ENCODE measurements at places on chromosomes 2 and 18.

DNA sequence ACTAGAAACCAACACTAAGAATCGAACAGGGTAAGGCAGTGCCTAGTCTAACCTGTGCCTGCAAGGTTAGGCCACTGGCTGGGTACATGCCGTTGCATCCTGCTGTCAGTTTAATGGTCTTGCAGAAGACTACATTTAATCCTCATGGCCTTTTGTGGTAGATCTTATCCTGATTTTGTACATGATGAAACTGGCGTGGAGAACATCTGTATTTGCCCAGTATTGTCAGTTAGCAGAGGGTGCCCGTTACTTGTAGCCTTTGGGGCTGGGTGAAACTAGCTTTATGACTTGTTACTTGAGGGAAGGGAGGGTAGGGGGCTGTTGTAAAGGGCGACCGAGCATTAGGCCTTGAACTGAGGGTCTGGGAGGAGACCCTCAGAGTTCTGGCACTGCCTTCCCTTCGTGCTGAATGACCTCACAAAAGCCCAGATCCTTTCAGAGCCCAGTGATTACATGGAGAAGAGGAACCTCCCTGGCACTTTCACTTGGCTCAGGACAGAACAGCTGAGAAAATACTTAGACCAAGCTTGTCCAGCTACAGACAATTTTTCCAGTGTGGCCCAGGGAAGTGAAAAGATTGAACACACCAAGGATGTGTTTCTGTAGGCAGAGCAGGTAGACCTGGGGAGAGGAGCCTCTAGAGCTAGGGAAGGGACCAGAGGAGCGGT lies 19.5 kb downstream of the SLC20A1 start:
- DNase-seq = no peak

- peak; percentile 28 for DNase-seq
Observed at GRCh38 chr2:157899125-157899839, 23.2 kb upstream of the ACVR1 start.

GRCh38 chr2:105175231-105175630 lies 66.3 kb upstream of the GPR45 start:
- no peak for DNase-seq

DNA sequence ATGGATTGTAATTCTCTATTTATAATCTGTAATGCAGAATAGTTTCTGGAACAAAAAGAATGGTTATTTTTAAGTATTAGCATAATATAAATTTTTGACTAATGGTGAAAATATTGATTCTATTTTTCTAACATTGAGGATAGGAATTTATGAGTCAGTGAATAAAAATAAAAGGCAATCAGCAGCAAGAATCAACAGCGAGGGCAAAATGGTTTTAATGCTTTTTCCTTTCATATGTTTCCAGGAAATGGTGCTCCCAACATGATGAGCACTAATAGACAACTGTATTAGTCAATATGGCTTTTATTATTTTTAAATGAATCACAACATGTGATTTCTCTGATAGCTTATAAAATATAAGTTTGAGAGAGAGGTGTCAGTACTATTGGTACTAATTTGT lies 90.7 kb upstream of the TFPI start:
- DNase-seq = no peak

DNA sequence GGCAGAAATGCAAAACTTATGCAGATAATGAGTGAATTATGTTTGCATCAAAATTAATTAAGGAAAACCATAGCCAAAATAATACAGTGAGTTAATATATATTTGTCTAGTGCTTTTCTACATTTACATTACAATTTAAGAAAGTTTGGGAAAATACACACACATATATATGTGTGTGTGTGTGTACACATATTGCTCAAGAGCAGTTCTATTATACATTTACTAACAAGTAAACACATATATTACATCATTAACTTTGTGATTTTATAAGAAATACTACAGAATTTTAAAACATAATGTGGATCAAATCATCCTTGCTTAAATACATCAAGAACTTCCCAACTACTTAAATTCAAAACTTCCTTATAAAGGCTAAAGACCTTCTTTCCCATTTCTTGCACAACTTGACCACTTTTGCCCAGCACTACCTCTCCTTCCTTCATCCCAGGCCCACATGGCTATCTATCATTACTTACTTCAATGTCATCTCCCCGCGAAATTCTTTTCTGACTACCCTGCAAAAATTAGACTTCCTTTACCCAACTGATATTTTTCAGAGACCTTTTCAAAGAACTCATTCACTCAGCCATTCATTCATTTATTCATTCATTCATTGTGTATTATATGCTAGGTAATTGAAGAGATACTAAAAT lies 68.4 kb downstream of the COL5A2 start:
- DNase-seq = no peak

GRCh38 chr2:20509770-20510490 lies 63.1 kb downstream of the RHOB start:
- DNase-seq = no peak

GRCh38 chr2:17879137-17879912 lies 858 bp downstream of the KCNS3 start:
- peak; percentile 21 for DNase-seq

DNA sequence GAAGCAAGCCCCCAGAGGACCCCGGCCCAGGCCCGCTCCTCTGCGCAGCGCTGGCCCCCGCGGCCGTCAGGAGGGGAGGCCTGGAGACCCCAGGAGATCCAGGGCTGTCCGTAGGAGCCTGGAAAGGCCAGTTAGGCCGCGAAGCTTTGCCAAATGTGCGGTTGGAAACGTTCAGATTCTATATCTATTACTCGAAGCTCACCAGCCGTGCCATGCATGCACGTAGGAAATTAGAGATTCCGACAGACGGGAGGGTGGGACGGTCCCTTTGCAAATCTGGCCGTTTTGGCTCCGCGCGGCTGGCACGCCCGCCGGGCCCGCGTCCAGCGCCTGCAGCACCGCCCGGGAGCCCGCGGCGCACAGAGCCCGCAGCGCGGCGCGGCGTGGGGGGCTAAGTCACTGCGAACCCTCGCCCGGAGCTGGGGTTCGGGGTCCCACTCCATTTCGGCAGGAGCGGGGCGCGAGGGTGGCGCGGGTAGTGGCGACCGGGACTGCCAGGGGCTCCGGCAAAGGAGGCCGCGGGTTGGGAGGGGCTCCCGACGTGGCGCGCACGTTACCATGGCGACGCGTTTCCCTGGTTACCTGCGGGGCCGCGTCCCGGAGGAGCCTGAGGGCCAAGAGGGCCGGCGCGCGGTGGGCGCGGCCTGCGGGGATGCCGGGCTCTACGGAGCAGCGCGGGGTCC lies 488.6 kb upstream of the SMIM21 start:
- no peak for DNase-seq

DNA sequence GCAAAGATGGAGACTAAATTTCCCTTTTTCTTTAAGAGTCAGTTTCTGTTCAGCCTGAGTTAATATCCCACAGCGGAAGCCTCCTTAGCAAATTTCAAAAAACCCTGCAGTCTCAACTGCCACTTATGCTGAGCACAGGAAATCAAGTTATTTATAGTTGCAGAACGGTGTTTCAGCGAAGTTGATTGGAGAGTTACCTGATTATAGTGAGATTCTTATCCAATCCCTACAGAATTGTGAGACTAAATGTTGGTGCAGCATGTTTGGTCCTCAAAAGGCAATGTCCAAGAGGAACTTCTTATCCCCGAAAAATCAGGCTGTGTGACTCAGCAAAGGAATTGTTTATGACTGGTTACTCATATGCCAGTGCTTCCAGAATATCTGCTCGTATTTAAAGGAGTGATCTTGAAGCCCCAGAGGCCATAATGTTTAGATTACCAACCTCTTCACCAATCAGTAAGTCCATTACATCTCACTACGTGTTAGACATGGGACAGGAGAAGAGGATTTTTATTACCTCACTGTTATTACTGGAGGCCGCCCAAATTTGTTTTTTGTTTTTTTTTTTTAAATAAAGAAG lies 67.9 kb downstream of the LRRFIP1 start:
- peak; percentile 82 for DNase-seq

DNA sequence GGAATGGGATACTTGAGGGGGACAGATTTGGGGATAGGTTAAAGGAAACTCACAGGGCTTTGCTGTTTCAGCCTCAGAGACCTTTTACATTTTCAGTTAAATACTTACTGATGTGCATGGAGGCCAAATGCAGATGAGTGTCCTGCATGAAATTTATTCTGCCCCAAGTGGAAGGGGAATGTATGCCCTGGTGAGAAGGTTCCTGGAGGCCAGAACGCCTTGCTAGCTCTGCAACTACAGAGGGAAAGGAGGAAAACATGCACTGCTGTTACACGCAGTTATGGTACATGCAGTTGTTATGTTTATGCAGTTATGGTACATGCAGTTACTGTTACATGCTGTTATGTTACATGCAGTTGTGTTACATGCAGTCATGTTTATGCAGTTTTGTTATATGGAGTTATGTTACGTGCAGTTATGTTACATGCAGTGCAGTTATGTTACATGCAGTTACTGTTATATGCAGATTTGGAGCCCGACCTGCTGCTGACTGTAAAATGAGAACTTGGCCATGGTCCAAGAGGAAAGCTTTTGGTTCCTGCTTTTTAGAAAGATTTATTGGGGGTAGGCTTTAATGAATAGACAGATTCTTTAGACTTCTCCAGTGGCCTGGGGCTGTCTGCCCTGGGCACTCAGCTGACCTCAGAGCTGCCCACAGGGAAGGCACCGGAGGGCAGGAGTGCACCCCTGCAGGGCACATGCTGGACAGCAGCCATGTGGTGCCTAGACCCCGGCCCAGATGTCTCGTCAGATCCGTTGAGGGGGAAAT lies 84.1 kb downstream of the LDLRAD4 start:
- peak; percentile 55 for DNase-seq

GRCh38 chr2:109453371-109453995 lies 160.3 kb downstream of the SEPTIN10 start:
- DNase-seq = no peak

GRCh38 chr2:188902901-188903491 lies 71.2 kb upstream of the COL3A1 start:
- DNase-seq = no peak

GRCh38 chr2:130836501-130837174 lies at the start of gene ARHGEF4:
Gene ARHGEF4 (plus strand): TSS chr2:130836914. CDS start chr2:130836954, 40 bp downstream.
- no peak for DNase-seq

- no peak for DNase-seq
Observed at GRCh38 chr18:77374446-77374805, 124.8 kb downstream of the GALR1 start.

- peak; percentile 82 for DNase-seq
Observed at GRCh38 chr2:42809819-42810120, 17.4 kb upstream of the HAAO start.

- peak; percentile 23 for DNase-seq
Observed at GRCh38 chr2:227903381-227903780, 31.9 kb downstream of the DAW1 start.

GRCh38 chr2:63432373-63432772 lies 155.9 kb downstream of the WDPCP start:
- DNase-seq = no peak

DNA sequence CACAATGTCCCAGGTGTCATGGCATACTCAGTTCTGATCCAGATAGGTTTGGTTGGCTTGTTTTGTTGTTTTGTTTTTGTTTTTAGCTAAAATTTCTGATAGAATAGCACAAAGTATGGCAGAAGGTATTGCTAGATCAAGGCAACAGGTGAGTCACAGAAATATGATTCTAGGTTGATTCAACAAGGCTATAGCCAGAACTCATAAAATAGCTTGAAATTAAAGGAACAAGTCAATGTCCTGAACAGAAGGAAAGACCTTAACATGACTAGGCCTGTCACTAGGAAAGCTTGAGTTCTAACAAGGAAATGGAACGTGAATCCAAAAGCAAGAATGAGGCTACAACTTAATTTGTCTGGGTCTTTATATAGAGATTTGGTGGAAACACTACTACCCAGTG lies 157.1 kb downstream of the GALNT3 start:
- no peak for DNase-seq

- DNase-seq = no peak
Observed at GRCh38 chr18:65859075-65859474, 108.3 kb downstream of the CDH7 start.

DNA sequence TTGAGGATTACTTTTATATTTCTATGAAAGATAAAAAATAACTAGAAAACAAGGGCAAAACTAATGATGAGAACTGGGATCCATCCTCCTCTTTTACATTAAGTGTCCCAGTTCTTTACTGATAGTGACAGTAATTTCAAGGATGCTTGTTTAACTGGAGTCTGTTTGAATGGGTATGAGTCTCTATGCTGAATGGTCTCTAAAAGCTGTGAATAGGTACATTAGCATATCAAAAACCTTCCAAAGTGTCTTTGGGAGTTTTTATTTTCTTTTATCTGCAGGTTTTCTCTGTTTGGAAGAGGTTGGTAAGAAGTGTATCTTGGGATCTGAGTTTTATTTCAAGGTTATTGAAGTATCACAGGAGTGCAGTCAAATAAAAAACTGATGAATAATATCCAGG lies 30.0 kb downstream of the DSEL start:
- DNase-seq = no peak

GRCh38 chr18:55821219-55821618 lies 233.2 kb upstream of the TCF4 start:
- DNase-seq = no peak

GRCh38 chr18:49944663-49945062 lies 131.3 kb upstream of the ACAA2 start:
- DNase-seq = no peak

DNA sequence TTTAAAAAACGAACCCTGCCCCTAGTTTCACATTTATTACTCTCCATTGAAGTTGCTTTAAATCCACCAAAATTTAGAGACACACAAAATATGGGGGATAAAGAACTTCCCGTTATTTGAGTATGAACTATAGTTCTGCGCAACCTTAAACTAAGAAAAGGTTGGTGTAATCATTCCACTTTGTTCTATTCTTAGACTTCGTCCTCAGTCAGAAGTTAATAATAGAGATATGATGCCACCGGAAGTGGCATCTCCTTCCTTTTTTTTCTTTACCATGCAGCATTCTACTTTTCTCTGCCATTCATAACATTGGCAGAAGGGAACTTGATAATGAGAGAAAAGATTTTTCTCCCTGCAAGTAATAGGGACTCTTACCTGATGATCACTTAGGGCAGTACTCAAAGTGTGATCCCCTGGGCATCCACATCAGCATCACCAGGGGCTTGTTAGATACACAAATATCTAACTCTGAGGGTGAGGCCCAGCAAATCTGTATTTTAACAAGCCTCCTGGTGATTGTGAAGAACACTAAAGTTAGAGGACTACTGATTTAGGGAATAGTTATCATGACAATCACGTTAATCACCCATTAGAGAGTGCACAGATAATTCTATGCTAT lies 147.7 kb upstream of the DTNA start:
- no peak for DNase-seq

GRCh38 chr2:240351826-240352426 lies 83.5 kb upstream of the GPC1 start:
- no peak for DNase-seq

- peak; percentile 49 for DNase-seq
Observed at GRCh38 chr2:172461591-172462372, 34.4 kb downstream of the ITGA6 start.

DNA sequence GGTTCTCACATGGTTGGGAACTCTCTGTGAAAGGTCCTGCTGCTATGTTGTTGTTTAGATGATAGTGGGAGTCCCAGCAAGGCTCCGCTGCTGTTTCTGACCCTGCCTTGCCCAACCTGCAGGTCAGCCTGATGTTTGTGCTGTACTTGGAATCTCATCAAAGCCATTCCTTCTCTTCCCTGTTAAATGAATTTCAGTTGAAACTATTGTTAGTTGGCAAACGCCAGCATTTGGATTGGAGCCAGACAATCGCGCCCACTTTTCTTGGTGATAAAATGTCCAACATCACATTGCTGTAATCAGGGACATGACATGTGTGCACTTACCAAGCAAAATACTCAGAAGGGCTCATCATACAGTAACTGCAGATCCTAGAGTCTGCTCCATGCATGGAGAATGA lies 12.8 kb upstream of the TWSG1 start:
- no peak for DNase-seq

- DNase-seq = no peak
Observed at GRCh38 chr2:214601852-214602633, 191.2 kb downstream of the VWC2L start.
